Left forelimb (tissue), 1 donor: ENCODE measurements at places on chromosomes 7 and 10.

- DNase-seq = no peak
These were observed 555.2 kb downstream of the REEP3 start for GRCh38 chr10:64076322-64076940.

DNA sequence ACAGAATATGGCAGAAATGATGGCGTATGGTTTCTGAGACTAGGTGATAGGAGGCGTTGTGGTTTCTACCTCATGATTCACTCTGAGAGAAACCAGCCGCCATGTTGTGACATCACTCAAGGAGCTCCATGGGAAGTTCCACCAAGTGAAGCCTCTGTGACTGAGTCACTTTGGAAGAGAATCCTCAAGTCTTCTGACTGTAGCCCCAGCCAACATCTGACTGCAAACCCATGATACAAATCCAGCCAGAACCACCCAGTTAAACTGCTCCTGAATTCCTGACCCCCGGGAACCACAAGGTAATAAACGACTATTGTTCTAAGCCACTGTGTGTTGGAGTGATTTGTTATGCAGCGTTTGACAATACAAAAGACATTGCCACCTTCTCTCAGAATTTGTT lies 91.1 kb upstream of the CARD11 start:
- no peak for DNase-seq

- peak; percentile 74 for DNase-seq
These were observed 9.1 kb downstream of the CREB3L2 start for GRCh38 chr7:137992550-137993394.

DNA sequence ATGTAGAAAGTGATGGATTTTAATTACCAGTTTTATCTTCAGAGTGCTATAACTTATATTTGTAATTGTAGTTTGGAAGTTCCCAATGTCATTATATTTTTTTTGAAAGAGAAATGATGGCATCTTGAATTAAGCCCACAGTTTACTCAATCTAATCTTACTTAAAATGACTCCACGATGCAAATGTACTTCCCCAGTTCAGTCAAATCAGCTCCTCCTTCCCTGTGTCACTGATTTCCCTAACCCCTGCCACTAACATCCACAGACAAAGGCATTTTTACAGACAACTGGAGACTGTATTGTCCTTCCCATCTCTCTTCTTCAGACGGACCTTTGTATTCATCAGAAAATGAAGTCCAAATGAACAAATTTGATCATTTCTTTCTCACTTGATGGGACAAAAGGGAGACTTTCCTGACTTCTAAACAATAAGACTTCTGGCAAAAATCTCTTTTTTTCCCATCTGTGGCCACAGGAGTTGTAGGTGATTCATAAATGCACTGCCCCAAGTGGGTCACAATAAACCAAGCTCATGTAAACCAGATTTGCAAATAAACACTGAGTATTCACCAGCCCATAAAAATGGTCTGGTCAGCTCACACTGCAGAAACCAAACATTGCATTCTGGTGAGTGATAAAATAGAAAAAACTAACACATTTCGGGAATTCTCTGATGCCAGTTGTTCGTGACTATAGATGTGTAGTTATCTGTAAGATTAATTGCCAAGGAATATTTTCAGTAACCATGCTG lies 162.9 kb downstream of the FANK1 start:
- no peak for DNase-seq

- no peak for DNase-seq
These were observed 32.5 kb downstream of the ARHGAP22 start for GRCh38 chr10:48572414-48572813.

- no peak for DNase-seq
These were observed 17.0 kb upstream of the SH3PXD2A start for GRCh38 chr10:103872137-103872931.

- no peak for DNase-seq
These were observed 286.7 kb downstream of the INHBA start for GRCh38 chr7:41416208-41416595.

DNA sequence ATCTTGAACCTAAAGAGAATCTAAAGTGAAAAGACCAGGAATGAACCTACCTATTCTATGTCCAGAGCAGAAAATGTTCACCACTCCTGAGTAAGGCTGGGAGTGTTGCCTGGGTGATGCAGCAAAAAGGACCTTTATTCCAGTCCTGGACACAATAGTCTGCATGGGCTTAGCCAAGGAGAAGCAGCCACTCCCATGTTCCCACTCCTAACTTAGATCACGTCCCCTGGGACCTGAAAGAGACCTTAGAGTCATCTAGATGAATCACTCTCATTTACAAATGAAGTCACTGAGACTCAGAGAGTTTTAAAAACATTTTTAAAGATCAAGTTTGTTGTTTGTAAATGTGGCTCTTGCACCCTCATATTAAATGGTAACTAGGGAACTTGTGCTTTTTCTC lies 763.4 kb downstream of the KCNMA1 start:
- no peak for DNase-seq

GRCh38 chr10:133076274-133077038 lies 11.3 kb upstream of the ADGRA1 start:
- DNase-seq = no peak

GRCh38 chr10:87700031-87700796 lies 40.5 kb downstream of the PAPSS2 start:
- no peak for DNase-seq

GRCh38 chr10:123550675-123551096 lies 115.5 kb upstream of the GPR26 start:
- peak; percentile 37 for DNase-seq

GRCh38 chr10:24894309-24894708 lies 58.1 kb downstream of the PRTFDC1 start:
- no peak for DNase-seq

- no peak for DNase-seq
These were observed 293.4 kb upstream of the RNF32 start for GRCh38 chr7:156347132-156347531.

DNA sequence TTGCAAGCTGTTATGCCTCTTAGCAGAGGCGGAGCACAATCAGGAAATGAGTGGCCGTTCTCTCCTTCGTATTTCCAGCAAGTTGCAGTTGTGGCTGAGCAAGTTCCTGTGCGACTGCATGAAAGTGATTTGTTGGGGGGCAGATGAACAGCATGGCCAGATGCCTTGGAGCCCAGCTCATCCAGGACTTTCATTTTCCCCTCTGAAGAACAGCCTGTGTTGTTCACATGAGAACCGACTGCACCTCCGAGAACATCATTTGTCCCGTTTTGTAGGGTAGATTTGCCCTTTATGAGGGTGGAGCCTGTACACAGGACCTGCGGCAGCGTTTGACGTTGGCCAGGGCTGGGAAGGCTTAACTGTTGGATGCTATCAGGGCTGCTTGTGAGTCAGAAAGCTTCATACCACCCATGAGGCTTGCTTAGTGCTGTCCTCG lies 4.4 kb downstream of the BAG3 start:
- DNase-seq = no peak
